MCF 10A (cell line): ENCODE measurements at places on chromosomes 13 and 19. TPM values are rescaled to one million over a fixed set of nuclear protein-coding genes. Genes with fewer than 3 reads are reported as not detected.

MIA gene
- 0.70 TPM in 1 of 2 replicates, not detected in the other for total RNA-seq

GRCh38 chr19:4911786-4912672 lies 2.7 kb downstream of the UHRF1 start:
- H3K36me3 ChIP-seq, result peaks cover 18% of the 10 kb centered on the region
- H3K4me1 ChIP-seq, result peaks cover 26% of the 10 kb centered on the region
- peak overlapping the region; percentile 65 for H3K4me3 ChIP-seq
- H3K27ac ChIP-seq, result peak overlapping the region; percentile 85

GRCh38 chr19:4660181-4660791 lies 9.9 kb downstream of the MYDGF start:
- peak; percentile 48 for DNase-seq
- H3K27ac ChIP-seq, result no peak overlapping the region
- H3K36me3 ChIP-seq, result peaks cover 63% of the 10 kb centered on the region
- H3K4me3 ChIP-seq, result no peak overlapping the region
- H3K27me3 ChIP-seq, result no peaks in the 10 kb centered on the region

DNA sequence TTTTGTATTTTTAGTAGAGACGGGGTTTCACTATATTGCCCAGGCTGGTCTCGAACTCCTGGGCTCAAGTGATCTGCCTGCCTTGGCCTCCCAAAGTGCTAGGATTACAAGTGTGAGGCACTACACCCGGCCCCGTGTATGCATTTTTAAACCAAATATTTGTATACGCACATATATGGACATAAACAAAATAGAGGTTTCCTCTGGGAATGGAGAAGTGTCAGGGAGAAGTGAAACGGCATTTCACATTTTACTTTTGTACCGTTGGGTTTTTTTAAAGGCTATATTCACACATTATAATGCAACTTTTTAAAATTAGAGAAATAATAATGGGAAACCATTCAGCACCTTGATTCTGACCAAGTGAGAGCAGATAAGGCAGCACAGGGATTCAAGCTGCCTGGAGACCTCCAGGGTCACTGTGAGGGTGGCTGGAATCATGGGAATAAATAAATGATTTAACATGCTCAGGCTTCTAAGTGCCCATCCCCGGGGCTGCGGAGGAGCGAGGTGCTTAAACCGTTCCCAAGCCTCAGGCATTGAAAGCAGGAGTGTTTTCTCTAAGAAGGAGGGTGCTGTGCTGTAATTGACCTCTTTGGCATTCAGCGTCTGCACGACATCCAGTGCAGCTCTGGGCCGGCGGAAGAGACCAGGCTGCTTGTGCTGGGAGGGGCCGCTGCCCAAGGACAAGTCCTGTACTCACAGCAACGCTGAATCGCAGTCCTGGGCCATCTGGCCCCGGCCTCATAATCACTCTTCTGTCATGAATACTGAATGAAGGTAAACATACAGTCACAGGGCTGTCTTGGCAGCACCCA lies 24.7 kb downstream of the GPR42 start:
- H3K36me3 ChIP-seq, result no peaks in the 10 kb centered on the region
- peaks cover 21% of the 10 kb centered on the region for H3K27me3 ChIP-seq
- H3K4me3 ChIP-seq, result no peak overlapping the region
- H3K27ac ChIP-seq, result no peak overlapping the region
- DNase-seq, result no peak
- H3K4me1 ChIP-seq, result no peaks in the 10 kb centered on the region

DNA sequence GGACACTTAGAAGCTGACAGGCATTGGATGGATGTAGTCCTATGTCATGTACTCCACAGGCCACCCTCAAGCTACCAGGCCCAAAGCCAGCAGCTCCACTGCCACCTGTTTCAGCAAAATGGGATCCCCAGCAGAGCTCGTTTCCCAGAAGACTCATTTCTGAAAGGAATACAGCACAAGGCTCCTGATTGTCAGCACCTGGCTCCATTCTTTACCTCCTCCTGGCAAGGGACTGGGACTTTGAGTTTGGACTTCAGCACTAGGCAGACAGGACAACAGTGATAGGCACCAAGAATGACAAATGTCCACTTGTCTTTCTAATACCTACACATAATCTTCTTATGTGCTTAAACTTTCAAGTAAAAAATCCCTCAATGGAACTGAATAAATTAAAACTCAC lies 150.4 kb upstream of the RXFP2 start:
- no peaks in the 10 kb centered on the region for H3K36me3 ChIP-seq
- DNase-seq, result no peak
- no peak overlapping the region for H3K4me3 ChIP-seq
- peaks cover 39% of the 10 kb centered on the region for H3K27me3 ChIP-seq
- H3K27ac ChIP-seq, result no peak overlapping the region
- H3K4me1 ChIP-seq, result no peaks in the 10 kb centered on the region

- H3K4me1 ChIP-seq, result no peaks in the 10 kb centered on the region
- DNase-seq, result no peak
- no peaks in the 10 kb centered on the region for H3K27me3 ChIP-seq
Observed at GRCh38 chr13:28983641-28984040, 163.5 kb downstream of the MTUS2 start.

GRCh38 chr13:52615812-52616211 lies 26.4 kb upstream of the HNRNPA1L2 start:
- peak overlapping the region; percentile 98 for H3K4me3 ChIP-seq
- H3K4me1 ChIP-seq, result peaks cover 11% of the 10 kb centered on the region
- H3K27me3 ChIP-seq, result no peaks in the 10 kb centered on the region
- H3K27ac ChIP-seq, result peak overlapping the region; percentile 88

GRCh38 chr13:31431722-31432137 lies 232.0 kb downstream of the B3GLCT start:
- peak; percentile 55 for DNase-seq
- H3K4me3 ChIP-seq, result no peak overlapping the region
- H3K27ac ChIP-seq, result no peak overlapping the region
- no peaks in the 10 kb centered on the region for H3K36me3 ChIP-seq
- H3K27me3 ChIP-seq, result peaks cover 38% of the 10 kb centered on the region

PRTN3 gene
- not detected in 2 replicates for total RNA-seq

LRRC63 gene
- not detected in 2 replicates for total RNA-seq

MBD3L3 gene
- total RNA-seq, result not detected in 2 replicates

GRCh38 chr19:38676023-38676877 lies 28.8 kb downstream of the ACTN4 start:
- no peak overlapping the region for H3K4me3 ChIP-seq
- H3K27me3 ChIP-seq, result no peaks in the 10 kb centered on the region
- peak overlapping the region; percentile 81 for H3K27ac ChIP-seq

TMEM38A gene
- 2.1 and 4.5 TPM in 2 replicates for total RNA-seq

- H3K27ac ChIP-seq, result no peak overlapping the region
- no peak overlapping the region for H3K4me3 ChIP-seq
- no peaks in the 10 kb centered on the region for H3K27me3 ChIP-seq
- DNase-seq, result no peak
Observed at GRCh38 chr13:97194479-97194878, 27.7 kb upstream of the MBNL2 start.
